ENCODE measurements at places on chromosomes 13 and 19.
A peak's percentile ranks its signal among the peaks of the same experiment; 100 is the strongest.

GRCh38 chr13:36665630-36666029 lies 8.2 kb upstream of the SERTM1 start:
- no peak for DNase-seq

DNA sequence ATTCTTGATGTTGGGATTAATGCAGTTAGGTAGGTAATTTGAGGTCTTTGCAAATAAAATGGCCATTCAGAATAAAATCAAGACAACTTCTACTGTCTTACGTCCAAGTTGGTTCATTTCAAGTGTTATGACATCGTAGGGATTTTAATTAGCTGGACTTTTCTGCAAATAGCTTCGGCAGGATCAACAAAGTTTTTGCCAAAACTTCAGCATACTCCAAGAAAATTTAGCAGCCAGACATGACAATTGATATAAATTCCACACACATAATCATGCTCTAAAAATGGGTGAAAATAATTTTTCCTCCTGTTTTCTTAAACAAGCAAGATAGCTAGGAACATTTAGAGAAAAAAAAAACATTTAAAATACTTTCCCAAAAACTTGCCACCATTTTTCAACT lies 158.8 kb downstream of the RGCC start:
- DNase-seq: no peak

- DNase-seq: no peak
Measured at GRCh38 chr13:47955836-47956235, 45.2 kb downstream of the SUCLA2 start.

- DNase-seq: no peak
Measured at GRCh38 chr13:80161896-80162295, 179.0 kb downstream of the SPRY2 start.

DNA sequence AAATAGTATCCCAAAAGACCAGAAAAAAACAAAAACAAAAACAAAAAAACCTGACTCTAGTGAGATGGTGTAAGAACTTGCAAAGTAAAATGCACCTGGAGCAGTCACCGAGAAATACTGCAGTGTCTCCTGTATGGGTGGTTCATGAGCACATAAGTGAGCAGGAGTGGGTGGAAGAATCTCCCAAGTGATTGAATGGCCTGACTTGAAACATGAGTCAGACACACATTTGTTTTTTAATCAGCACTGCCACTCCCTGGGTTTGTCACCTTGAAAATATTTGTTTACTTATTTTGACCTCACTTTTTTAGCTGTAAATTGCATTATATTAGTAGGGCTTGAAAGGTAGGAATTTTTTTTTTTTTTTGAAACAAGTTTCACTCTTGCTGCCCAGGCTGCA lies 2.0 kb downstream of the ZNF431 start:
- DNase-seq: no peak

GRCh38 chr13:91762957-91763356 lies 364.5 kb downstream of the GPC5 start:
- no peak for DNase-seq

DNA sequence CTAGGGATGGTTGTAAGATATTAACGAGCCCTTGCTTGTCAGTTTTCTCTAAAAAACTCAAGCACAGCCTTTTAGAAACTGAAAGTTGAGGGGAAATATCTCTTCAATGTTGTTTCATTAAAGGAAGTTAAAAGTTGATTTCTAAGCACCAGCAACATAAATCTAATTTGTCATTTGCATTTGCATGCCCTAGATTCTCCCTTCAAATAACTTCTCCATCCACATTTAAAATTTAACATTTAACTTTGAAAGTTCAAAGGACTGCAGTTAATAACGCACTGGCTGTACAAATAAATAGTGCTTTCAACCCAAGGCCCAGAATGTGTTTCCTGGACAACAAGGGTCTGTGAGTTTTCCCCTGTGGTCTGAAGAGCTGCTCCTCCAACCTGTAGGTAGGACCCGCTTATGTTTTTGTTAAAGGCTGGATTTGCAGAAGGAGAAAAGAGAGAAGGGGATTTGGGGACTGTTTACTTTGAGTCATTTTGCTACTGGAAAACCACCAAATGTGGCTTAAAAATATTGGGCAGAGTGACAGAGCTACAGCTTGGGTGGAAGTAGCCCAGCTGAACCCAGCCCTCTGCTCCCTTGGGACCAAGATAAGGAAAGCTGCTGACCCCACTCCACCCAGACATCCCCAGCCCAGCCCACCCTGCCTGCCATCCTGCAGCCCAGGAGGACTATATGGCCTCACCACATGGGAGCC lies 39.8 kb downstream of the TNFRSF19 start:
- DNase-seq: no peak

DNA sequence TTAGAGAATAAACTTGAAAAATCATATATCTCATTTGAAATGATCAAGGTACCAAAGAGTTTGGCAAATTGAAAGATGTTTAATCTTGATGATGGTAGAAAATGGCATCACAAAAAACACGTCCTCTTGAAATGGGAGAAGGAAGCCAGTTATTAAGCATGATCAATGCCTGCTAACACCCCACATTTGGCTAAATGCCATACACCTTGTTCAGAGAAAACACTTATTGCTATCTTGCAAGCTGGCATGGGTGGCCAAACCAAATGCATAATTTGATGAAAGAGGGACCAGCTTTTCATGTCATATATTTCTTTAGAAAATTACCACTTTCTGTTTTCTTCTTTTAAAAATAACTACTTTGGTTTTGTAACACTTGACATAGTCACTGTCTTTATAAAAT lies 141.3 kb downstream of the ZAR1L start:
- DNase-seq: no peak

- DNase-seq: no peak
Measured at GRCh38 chr19:873561-874041, 14.1 kb downstream of the CFD start.

DNA sequence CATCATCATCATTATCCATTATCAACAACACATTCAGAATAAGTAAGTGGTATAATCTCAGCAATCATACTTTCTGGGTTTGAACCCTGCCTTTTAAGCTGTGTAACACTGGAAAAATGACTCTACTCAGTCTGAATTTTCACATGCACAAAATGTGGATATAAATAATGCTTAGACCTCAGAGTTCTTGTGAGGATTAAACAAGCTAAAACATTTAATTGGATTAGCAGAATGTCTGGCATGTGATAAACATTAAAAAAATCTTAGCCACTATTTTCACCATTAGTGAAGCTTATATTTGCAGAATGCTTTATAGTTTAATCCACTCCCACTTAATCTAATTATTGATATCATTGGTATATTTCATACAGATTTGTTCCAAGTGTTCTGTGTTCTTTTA lies 412.3 kb downstream of the RFC3 start:
- no peak for DNase-seq

DNA sequence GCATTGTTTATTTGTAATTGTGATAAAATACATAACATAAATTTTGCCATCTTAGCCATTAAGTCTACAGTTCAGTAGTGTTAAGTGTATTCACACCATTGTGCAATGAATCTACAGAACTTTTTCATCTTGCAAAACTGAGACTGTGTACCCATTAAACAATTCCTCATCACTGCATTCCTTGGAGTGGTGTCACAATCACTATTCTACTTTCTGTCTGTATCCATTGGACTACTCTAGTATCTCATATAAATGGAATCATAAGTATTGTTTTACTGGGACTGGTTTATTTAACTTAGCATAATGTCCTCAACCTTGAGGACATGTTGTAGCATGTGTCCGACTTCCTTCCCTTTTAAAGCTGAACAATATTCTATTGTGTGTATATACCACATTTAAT lies 36.8 kb downstream of the UFM1 start:
- DNase-seq: no peak

- no peak for DNase-seq
Measured at GRCh38 chr19:30877661-30878113, 471.5 kb downstream of the TSHZ3 start.

DNA sequence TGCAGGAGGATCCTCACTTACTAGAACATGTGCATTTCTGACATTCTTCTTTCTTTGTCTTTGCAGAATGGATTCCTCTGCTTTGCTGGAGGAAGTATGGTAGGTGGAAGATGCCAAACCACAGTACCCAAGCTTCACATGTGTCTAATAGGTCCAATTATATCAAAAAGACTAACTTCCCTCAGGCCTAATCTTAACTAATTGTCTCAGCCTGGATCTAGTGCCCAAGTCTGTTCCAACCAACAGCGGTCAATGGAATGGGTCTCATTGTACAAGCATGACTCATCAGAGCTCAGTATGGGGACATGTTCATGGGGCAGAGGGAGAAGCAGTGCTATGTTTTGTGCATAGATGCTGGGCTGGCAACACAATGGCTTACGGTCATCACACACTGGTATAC lies 81.6 kb upstream of the CSNK1A1L start:
- DNase-seq: no peak

DNA sequence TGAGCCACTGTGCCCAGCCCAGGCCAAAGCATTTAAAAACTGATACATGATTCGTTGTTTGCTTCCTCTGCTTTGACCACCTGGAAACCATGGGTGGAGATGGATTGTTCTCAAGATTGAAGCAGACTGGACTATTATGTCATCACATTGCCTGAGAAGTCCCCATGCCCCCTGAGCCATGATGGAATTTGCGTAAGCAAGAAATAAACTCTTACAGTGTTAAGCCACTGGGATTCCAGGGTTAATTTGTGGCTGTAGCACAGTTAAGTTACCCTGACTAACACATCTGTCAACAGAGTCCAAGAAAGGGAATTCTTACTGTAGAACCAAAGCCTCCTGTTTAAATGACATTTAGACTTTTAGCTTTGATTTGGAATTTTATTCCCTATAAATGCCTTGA lies 19.4 kb upstream of the DHRS12 start:
- DNase-seq: no peak

DNA sequence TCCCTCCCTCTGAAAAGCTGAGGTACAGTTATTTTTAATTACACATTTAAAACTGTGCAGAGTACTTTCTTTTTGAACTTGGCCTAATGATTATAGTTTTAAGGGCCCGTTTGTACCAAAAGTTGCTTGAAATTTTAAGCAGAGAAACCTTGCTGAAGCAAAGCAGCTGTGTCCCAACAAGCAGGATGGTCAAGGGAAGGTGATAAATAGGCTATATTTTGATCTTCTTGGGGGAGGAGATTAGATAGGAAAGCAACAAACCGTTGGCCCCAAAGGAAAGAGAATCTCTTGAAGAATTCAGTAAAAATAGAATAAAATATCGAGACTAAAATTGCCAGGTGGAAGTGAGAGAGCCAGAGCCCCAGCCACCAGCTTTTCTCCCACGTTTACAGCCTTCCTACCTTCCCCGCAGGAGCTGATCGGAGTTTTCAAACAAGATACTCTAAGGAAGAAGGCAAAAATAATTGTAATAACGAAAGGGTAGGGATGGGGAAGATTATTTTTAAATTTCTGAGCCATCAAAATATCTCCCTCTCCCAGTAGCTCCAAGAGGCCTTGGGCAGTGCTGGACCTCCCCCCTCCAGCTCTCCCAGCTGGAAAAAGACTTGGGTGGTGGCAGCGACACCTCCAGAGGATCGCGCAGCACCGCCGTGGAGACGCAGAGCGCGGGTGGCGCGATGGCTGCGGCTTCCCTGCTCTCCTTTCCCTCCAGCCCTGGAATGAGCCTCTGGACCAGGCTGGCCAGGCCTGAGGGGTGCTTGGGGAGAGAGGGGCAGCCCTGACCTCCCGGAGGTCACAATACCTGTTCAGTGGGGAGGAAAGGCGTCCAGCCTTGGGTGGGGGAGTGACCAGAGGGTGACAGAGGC lies 5.8 kb downstream of the ZIC2 start:
- DNase-seq: no peak

- DNase-seq: peak; percentile 77
Measured at GRCh38 chr13:33251131-33251661, 34.4 kb downstream of the STARD13 start.

DNA sequence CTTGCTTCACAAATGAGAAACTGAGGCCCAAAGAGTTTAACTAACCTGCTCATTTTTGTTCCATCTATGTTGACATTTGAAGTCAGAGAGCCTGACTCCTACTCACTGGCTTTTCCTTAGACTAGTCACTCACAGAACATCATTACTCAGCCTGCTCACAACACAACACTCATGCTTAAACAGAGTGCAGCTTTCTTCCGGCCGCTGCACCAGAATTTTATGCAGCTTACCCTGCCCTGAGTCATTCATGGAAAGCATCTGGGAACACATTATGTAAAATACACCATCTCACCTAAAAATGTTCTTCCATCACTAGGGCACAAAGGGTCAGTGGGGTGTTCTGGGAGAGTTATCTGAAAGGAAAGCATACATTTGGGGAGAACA lies 303.4 kb downstream of the SPRY2 start:
- no peak for DNase-seq

- DNase-seq: no peak
Measured at GRCh38 chr19:31174948-31175347, 174.3 kb downstream of the TSHZ3 start.

DNA sequence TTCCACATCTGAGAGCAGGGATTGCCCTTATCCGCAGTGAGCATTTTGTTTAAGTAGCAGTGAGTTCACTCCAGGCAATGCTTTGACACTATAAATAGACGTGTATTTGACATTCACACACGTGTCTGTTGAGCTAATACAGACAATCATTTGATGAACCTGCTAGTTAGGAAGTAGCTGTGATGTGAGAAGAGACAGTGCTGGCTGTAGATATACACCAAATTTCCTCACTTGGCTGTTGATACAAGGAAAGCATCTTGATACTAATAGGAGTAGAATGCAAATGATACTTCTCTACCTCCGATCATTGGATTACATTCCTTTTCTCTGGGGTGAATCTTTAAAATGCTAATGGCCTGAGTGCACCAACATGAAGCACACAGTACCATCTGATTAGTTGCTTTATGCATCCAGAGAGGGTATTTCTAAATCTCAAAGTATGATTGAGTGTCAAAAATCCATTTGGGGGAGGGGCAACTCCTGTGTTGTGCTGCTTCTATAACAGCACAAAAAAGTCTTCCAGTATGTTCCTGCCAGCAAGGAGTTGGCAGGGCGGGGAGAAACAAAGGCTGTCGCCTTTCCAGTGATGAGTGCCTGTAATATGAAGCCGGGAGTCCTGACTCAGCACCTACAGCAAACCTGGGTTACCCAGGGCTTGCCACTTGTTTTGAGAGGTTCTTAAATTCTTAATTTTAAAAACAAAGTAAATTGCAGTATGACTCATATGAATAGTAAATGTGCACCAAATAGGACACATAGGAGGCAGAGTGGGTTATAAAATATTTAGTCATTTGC lies 7.0 kb downstream of the CUL4A start:
- DNase-seq: peak; percentile 2

- DNase-seq: peak; percentile 52
Measured at GRCh38 chr19:57515255-57515654, 11.9 kb upstream of the ZNF549 start.

DNA sequence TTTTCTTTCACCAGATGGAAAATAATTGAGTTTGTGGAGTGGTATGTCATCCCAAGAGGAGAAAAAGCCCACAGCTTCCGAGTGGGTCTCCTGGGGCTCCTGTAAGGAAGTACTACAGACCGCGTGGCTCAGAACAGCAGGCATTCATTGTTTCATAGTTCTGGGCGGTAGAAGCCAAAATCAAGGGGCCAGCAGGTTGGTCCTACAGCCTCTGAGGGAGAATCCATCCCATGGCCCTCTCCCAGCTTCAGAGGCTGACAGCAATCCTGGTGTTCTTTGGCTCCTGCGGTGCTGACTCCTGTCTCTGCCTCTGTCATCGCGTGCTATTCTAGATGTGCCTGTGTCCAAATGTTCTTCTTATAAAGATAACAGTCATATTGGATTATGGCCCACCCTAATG lies 362.6 kb downstream of the FGF14 start:
- DNase-seq: no peak
